Hematopoietic multipotent progenitor cell (in vitro differentiated cells): ENCODE measurements at places on chromosomes 16 and 17.
A peak's percentile ranks its signal among the peaks of the same experiment; 100 is the strongest.

DNA sequence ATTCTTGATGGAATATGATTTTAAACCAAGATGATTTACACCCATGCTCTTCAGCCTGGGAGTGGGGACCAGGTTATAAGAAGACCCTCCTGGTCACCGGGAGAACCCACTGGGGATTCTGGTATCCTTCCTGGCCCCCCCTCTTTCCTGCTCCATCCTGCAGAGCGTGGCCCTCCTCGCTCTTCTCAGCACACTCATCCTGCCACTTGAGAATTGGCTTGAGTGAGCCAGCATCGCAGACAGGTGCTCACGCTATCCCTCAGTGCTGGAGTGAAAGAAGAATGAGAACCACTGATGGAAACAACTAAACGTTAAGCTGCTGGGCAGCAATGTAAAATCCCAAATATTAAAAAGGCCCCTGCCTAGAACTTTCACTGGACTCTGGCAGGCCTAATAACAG lies 98.0 kb downstream of the CYTH1 start:
- DNase-seq = no peak

DNA sequence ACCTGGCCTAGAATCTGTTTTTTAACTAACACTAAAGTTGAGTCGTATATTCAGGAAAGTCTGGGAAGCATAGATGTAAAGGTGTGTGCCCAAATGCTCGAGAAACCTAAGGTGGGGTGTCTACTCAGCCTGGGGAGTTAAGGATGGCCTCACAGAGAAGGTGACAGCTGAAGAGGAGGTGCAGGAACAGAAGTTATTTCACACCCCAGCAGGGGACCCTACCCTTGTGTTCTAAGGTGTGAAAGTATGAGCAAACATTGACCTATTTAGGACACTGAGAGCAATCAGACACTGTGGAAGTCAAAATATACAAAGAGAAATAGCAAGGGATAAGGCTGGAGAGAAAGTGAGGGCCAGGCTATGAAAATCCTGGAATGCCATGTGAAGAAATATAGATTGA lies 49.0 kb upstream of the DHX40 start:
- no peak for DNase-seq

- DNase-seq = no peak
Observed at GRCh38 chr16:83704656-83705055, 103.1 kb upstream of the HSBP1 start.

- DNase-seq = no peak
Observed at GRCh38 chr17:43010667-43011308, 4.2 kb downstream of the IFI35 start.

DNA sequence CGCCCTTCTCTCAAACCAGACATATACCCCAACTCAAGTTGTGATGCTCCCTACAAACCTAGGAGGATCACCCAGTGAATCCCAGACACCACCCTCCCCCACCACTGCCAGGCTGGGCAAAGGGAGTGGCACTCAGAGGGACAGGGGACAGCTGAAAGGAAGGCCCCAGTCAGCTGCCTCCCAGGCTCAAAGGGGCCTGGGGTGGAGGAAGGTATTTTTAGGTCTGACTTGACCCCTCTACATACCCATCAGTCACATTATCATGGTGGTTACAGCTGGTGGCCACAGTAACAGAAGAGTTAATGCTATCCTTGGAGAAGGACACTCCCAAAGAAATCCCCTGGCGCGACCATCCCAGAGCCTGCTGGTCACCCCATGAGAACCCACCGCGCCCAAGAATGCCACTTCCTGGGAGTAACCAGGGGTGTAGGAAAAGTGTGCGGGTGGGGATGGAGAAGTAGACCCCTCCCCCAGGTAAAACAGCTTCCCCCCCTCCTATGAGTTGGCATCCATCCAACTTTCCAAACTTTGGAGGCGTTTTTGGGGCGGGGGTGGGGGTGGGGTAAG lies 1.1 kb downstream of the CACNB1 start:
- DNase-seq = no peak

GRCh38 chr17:49498029-49498615 lies 3.0 kb downstream of the NGFR start:
- DNase-seq = no peak

GRCh38 chr16:11619327-11619851 lies 32.7 kb upstream of the LITAF start:
- DNase-seq = peak; percentile 64

- no peak for DNase-seq
Observed at GRCh38 chr17:70109497-70109896, 34.5 kb downstream of the KCNJ16 start.

DNA sequence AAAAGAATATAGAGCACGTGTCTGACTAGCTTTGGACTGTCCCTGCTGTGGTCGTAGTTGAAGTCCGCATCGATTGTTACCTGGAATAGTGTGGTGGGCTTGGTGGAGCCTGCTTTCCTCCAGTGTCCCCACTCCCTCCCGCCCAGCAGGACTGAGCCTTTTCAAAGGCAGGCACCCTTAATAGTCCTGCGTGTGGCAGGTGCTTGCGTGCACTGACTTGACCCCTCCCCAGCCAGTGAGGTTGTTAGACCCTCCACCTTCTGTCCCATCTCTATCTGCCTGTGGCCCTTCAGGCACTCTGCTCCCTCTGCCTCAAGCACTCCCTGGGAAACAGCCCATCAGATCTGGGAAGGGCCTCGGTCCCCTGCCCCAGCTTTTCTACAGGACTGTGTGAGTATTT lies 36.6 kb downstream of the TMEM11 start:
- no peak for DNase-seq

DNA sequence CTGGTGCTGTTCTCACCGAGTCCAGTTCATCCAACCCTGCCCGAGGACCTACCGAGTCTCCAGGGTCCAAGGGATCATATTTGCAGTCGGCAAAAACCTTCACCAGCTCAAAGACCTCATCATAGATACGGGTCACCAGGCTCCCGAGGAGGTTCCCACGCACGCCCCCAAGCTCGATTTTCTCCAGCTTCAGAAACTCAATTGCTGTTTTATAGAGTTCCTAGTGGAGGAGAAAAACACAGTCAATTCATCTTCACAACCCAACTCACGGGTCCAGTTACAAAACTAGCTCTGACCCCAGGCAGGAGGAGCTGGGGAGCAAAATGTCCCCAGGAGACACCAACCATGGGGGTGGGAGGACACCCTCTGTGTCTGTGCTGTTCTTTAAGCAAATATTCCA lies 10.2 kb downstream of the DNAH17 start:
- DNase-seq = no peak

GRCh38 chr16:48432136-48432535 lies 46.9 kb upstream of the SIAH1 start:
- DNase-seq = peak; percentile 62

- DNase-seq = no peak
Observed at GRCh38 chr17:65441053-65441605, 120.3 kb downstream of the AXIN2 start.

- no peak for DNase-seq
Observed at GRCh38 chr16:27522173-27522707, 27.5 kb downstream of the GTF3C1 start.

DNA sequence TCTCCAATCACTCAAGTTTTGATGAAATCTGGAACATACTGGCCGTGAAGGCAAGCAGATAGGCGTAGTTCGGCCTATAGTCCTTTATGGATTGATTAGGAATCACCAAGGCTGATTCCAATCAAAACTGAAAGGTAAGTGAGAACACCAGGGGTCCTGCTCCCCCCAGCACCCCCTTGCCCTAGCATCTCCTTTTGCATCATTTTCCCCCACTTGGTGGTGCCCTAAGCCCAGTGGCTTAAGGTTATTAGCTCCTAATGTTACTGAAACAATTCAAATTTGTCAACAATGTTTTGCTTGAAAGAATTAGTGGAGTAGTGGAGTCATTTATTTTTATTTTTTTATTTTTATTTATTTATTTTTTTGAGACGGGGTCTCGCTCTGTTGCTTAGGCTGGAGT lies 4.9 kb downstream of the SLFN14 start:
- peak; percentile 84 for DNase-seq

- peak; percentile 18 for DNase-seq
Observed at GRCh38 chr17:73851091-73851490, 206.8 kb upstream of the SDK2 start.

DNA sequence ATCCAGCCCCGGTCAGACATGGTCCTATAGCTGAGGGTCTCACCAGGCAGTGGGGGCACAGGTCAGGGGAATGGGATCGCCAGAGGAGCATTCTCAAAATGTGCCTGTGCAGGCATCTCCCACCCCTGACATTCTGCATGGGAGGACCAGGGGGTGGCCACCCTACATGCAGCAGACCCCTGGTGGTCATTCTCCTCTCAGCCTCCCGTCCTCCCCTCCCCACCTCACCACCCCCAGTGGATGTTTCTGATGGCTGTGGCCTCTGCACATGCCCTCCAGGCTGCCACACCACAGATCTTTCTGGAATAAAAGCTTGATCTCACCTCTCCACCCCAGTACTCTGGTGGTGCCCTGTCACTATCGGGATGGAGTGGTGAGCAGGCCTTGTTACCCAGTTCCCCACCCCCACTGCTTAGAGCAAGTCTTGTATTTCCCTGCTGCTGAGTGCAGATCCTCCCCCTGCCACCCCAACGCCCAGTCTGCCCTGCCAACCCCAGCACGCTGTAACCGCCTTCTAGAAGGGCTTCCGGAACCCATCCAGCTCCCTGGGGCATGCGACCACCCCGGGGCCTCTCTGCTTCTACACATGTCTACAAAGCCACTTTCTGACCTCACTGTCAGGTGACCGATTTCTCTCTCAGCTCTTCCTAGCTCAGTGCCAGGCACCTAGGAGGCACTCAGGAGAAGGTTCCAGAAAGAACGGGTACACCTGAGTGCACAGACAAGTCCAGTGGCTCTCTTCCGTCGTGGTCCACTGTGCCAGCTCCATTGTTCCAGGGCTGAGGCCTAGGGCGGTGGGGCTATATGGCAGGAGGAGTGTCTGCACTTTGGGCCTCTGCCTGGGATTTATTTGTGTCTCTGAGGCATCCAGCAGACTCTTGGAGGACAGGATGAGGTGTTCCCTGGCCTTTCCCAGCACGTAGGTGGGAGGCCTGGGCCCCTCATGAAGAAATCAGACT lies 9.3 kb downstream of the TBC1D24 start:
- DNase-seq = no peak

GRCh38 chr17:76479515-76480060 lies 12.2 kb downstream of the AANAT start:
- peak; percentile 31 for DNase-seq

DNA sequence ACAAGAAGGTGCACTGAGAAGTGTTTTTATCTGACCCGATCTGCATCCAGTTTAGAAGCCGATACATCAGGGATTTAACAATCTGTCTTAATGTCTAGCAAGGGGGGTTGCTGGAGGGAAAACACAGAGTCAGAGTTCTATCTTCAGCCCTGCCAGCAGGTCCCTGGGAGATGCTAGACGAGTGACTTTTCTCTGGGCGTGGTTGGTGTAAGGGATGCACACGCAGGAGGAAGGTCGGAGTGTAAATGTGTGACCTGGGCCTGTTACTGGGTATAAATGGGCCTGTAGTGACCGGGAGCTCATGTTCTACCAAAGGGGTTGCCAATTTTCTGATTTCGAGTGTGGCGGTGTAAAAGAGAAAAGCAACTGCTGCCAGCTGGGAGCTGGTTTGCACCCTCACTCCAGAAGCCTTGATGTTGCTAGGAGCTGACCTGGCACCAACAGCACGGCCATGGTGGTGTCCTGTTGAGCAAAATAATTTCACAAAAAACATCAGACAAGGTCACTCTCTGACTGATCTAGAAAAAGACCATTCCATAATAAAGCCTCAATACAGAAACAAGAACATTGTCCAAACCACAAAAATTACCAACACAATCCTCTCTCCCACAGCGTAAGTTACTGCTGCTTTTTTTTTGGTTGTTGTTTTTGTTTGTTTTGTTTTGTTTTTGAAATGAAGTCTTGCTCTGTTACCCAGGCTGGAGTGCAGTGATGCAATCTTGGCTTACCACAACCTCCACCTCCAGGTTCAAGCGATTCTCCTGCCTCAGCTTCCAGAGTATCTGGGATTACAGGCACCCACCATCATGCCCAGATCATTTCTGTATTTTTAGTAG lies 1.3 kb upstream of the KCTD13 start:
- DNase-seq = no peak

DNA sequence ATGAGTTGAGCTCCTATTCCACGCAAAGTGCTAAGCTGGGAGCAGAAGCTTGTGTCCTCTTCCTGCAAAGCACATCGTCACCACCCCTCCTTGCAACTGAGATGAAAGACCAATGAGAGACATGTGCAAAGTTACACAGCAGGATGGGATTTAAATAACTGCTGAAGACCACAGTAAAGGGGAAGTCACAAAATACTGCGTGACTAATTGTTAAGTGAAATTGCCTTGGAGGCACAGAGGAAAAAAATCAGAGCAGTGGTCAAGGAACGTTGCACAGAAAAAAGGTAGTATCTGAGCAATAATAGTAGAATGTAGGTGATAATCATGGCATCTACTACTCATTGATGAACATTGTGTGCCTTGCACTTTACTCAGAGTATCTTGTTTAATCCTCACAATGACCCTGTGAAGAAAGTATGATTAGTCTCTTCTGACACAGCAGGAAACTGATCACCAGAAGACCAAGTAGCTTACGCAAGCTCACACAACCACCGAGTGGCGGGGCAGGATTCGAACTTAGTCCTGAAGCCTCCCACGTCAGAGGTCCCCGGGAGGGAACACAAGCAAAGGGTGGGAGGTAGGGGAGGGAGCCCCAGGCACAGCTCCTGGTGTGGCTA lies 15.4 kb upstream of the MYO18A start:
- no peak for DNase-seq

- no peak for DNase-seq
Observed at GRCh38 chr17:7043182-7043496, 753 bp downstream of the SLC16A11 start.

DNA sequence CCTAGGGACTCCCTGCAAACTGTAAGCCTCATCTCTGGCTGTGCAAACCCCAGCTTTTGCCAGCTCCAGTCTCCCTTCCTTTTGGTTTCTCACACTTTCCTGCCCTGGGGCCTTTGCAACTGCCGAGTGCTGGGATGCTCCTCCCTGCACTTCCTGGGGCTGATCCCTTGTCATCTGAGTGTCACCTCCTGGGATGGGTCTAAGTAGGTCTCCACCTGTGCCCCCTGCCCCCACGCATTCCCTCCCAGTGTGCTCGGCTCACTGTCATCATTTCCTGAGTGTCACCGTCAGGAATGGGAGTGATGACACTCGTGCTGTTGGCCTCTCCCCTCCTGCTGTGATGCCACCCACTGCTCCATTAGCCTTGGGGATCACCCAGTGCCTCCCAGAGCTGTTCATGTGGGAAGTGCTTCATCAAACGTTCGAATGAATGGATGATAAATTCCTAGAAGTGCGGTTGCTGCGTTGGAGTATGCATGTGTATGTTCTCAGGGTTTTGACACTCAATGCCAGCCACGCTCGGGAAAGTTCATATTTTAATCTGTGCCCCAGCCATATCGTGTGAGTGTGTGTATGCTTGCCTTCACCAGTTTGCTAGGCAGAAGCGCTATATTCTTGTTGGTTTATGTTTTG lies 189.9 kb downstream of the NTN1 start:
- no peak for DNase-seq
